Stimulated activated CD4-positive, alpha-beta T cell treated with anti-CD3 and anti-CD28 coated beads, Interleukin-15, amount 100 ng/mL, for 1 hour (primary cell): ENCODE measurements at places on chromosomes 7 and 10.

DNA sequence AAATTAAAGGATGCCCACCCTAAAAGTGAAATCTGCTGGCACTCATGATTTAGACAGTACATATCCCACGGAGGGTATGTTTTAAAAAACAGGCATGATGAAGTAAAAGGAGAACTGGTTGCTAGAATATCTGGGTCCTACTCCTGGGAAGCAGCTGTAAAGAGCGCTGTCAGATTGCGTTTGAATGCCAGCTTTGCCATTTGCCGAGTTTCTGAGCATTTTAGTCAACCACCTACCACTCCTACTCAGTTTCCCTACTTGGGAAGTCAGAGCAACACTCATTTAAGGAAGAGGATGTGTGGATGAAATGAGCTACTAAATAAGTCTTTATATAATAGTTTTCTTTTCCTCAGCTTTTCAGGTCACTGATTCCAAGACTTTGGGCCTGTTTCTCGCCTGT is 1.1 kb upstream of the UMAD1 start:
- no peak for DNase-seq

- DNase-seq, result no peak
Measured at GRCh38 chr10:102368077-102368476, 27.4 kb upstream of the NFKB2 start.

- no peak for DNase-seq
Measured at GRCh38 chr7:8236780-8237407, 25.1 kb downstream of the ICA1 start.

GRCh38 chr7:8212638-8213037 is 49.3 kb downstream of the ICA1 start:
- DNase-seq, result no peak

GRCh38 chr10:112741830-112742402 is 208.1 kb upstream of the TCF7L2 start:
- DNase-seq, result no peak

DNA sequence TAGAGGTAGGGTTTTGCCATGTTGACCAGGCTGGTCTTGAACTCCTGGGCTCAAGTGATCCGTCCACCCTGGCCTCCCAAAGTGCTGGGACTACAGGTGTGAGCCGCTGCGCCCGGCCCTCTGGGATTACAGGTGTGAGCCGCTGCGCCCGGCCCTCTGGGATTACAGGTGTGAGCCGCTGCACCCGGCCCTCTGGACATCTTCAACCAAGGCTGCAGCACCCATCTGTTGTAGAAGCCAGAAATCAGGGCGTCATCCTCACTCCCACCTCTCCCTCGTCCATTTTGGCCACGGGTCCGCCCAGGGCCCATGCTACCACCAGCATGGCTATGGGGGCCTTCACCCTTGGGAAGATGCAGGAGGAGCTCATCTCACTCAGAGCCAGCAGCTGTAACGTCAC is 38.5 kb upstream of the EBF3 start:
- DNase-seq, result no peak

DNA sequence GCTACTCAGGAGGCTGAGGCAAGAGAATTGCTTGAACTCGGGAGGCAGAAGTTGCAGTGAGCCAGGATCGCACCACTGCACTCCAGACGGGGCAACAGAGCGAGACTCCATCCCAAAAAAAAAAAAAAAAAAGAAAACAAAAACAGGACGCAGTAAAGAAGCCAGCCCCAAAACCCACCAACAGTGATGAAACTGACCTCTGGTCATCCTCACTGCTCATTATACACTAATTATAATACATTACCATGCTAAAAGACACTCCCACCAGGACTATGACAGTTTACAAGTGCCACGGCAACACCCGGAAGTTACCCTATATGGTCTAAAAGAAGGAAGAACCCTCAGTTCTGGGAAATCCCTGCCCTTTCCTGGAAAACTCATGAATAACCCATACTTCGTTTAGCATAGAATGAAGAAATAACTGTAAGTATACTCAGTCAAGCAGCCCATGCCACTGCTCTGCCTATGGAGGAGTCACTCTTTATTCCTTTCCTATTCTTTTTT is 40.0 kb upstream of the EIF4H start:
- no peak for DNase-seq
